ENCODE measurements at places on chromosomes 13 and 19.

- no peak for DNase-seq
Measured at GRCh38 chr13:113887700-113888201, 23.9 kb upstream of the GAS6 start.

GRCh38 chr13:30375265-30375835 lies 46.9 kb upstream of the UBE2L5 start:
- no peak for DNase-seq

- DNase-seq = peak; percentile 52
Measured at GRCh38 chr19:3270902-3271301, 46.4 kb downstream of the CELF5 start.

GRCh38 chr19:28425046-28425931 lies 787.7 kb downstream of the UQCRFS1 start:
- DNase-seq = no peak

DNA sequence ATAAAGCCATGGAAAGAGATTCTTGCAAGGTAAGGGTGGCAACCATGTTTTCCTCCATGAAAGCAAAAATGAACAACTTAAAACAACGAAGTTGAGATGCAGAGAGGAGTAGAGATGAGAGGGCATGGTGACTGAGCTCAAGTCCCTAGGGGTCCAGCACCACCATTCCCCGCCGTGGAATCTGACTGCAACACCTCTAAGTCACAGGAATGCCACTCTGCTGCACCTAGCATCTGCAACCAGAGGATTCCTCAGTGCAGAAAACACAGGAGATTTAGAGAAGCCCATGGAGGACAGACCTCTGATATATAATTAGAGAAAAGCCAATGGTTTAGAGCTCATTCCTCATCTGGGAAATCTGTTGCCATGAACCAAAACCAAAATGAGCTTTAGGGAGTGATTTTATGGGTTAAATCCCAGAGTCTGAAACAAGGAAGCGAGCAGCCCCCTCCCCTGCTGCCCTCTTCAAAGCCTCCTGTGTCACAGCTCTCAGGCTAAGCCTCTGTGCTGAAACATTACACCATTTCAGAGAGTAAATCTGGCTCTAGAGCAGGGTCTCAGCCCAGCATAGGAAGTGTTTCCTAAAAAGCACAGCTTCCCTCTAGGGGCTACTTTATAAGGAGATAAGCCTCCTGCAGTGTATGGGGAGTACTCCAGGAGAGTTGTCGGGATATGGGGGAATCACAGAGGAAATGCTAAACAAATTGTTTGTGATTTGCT lies 1043.6 kb downstream of the UQCRFS1 start:
- no peak for DNase-seq

- DNase-seq = peak; percentile 1
Measured at GRCh38 chr13:86946734-86947133, 724.4 kb upstream of the SLITRK5 start.

GRCh38 chr19:54094426-54095000 lies 6.1 kb downstream of the OSCAR start:
- no peak for DNase-seq

GRCh38 chr13:94799299-94799698 lies 87.0 kb upstream of the SOX21 start:
- no peak for DNase-seq

DNA sequence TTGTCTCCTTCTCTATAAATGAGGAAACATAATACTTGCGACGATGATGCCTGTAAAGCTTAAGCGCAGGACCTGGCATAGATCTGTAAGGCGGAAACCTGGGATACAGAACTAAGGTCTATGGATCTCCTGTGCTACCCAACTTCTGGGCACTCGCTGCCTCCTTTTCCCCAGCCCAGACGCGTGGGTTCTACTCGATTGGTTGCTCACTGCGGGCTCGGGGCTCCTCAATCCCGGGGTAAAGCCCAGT lies 615 bp upstream of the PSMC4 start:
- DNase-seq = peak; percentile 70

GRCh38 chr13:44810061-44810840 lies 179.0 kb downstream of the NUFIP1 start:
- DNase-seq = no peak

DNA sequence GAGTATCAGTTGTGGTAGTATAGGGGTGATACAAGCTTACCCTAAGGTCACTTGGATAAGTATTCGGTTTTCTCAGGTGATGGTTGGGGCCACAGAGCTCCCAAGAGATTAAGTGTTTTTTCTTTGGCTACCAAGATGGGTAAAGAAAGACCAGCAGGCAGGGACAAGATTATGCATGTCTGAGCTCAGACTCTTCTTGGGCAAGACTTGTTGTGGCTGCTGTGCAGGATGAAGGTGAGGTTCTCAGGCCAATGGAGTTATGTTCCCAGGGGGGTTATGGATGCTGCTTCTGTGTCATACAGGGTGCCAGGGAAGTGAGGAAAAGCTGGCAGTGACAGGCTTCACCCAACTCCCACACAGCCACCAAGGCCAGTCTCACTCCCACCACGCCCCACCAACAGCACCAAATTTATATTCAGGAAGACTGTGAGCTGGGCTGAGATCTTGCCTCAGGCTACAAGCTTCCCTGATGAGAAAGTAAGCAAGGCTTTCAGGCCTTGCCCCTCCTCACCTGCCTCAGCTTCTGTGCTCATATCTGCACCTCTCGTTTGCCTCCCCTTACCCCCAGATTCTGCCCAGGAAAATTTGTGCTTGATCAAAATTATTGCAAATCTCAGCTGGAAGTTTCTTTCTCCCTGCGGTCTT lies 511.8 kb upstream of the SLITRK1 start:
- DNase-seq = no peak

GRCh38 chr13:50277127-50277526 lies 261.9 kb downstream of the KCNRG start:
- DNase-seq = no peak

DNA sequence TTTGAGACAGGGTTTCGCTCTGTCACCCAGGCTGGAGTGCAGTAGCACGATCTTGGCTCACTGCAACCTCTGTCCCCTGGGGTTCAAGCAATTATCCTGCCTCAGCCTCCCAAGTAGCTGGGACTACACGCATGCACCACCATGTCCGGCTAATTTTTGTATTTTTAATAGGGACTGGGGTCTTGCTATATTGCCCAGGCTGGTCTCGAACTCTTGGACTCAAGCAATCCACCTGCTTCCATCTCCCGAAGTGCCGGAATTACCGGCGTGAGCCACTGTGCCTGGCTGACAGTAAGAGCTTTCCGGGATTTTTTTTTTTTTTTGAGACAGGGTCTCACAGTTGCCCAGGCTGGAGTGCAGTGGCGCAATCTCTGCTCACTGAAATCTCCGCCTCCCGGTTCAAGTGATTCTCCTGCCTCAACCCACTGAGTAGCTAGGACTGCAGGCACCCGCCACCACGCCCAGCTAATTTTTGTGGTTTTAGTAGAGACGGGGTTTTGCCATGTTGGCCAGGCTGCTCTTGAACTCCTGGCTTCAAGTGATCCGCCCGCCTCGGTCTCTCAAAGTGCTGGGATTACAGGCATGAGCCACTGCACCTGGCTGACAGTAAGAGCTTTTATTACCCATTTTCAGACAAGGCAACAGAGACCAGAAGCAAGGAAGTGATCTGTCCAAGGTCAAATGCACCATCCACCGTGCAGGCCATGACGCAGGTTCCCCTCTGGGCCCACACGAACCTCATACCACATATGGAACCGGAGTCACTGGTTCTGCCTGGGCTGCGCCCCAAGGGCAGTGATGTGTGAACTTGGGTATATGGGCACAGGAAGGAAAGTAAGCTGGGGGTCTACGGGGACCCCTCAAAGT lies 21.0 kb downstream of the RFX1 start:
- peak; percentile 34 for DNase-seq

DNA sequence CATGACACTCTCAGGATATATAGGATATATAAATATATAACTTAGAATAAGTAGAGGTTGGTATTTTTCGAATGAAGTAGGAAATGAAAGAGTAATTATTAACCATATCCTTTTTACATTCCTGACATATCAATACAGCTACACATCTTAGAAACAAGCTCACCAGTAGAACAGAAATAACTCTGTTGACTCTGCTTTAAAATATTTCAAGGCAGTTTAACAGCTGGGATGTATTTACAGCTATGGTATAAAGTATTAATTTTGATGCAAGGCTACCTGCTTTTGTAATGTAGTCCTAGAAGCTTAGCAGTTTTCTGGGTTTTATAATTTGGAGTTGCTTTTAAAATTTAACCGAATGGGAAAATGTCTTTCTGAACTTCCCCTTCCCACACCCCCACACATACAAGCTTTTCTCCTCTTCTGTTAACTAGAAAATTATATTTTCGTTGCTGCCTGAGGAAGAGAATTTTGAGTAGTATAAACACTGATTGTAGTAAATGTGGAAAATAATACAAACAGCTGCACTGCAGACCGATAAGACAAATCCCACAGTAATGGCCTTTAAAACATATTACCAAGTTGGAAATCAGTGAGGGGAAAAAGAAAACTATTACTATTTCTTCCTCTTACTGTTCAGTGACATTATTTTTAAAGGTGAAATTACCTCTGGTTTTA lies 147.7 kb downstream of the GGACT start:
- no peak for DNase-seq

DNA sequence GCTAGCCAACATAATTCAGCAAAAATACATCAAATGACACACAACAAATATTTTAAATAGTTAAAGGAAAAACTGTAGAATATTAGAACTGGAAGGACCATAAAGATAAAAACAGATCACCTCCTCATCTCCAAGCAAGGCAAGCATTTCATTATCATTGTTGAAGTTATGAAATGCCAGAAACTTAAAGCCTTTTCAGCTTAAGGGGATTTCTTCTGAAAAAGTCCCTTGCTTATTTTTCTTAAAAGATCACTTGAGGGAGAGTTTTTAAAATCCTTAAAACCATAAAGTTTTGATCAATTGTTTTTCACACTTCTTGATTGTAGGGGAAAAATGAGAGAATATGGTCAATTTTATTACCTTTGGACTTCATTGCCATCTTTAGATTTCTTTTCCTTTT lies 37.4 kb downstream of the FLT1 start:
- no peak for DNase-seq

DNA sequence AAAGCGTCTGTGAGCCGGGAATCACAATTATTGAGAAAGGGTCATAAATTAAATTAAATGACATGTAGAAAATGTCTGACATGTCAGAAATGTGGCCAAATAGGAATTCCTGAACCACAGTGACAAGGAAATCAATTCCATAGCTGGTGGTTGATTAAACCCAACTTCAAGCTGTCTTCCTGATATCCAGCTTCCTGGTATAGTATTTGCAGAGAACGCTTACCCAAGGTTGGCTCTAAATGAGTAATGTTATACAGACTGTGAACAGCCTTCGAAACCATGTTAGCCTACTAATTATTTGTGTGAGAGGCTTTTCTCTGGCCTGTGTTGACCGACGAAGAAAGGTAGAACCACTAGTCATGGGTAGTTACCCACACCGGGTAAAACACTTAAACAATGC lies 347.2 kb downstream of the RFC3 start:
- no peak for DNase-seq

DNA sequence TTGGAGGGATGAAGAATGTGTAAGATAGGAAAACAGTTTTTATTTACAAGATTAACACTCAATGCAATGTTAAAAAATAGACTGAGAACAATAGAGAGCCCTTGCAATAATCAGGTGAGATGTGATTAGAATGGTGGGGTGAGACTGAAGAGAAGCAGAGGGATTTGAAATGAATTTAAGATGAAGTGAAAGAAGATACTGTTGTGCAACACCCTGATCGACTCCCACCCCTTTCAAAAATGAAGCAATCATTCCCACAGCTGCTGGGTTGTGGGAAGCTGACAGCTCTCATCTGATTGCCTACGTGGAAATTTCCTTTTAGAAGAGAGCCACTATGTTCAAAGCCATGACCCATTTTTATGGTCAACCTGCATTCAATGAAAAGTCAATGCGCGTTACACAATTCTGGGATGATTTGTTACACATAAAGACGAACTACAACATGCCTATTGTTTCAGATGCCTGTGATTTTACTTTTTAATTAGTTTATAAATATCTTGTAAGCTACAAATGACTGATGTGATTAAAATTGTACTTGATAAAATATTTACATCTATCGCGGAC lies 1374.8 kb downstream of the PCDH9 start:
- DNase-seq = no peak

GRCh38 chr13:48159401-48159800 lies 64.5 kb upstream of the MED4 start:
- DNase-seq = no peak

DNA sequence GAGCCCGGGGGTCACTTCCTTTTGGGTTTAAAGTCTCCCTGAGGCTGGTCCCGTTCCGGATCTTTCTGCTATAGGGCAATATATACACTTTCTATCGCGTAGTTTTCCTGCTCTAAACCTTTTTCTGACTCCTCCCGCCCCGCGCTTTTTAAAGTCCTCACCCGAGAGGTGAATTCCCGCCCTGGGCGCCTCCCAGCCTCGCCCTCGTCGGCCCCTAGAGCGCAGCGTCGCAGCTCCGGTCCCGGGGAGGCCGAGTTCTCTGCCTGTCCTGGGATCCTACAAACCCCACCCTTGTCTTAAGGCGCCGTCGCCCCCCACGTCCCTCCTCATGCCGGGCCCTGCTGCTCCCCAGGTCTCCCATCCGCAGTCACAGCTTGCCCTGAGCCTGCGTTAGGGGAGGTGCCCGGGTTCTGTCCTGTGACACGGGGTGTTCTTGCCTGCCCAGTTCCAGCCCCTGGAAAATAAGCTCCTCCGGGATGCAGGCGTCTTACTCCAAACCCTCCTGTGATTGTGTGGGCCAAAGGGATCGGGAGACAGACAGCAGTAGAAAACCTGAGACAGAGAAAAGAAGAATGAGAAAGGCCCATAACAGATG lies 491 bp downstream of the ZNF525 start:
- DNase-seq = peak; percentile 49

GRCh38 chr19:38737921-38738737 lies 6.1 kb downstream of the CAPN12 start:
- no peak for DNase-seq

GRCh38 chr13:30936971-30937370 lies 4.5 kb downstream of the TEX26 start:
- DNase-seq = no peak

GRCh38 chr19:30153326-30154210 lies 211.5 kb downstream of the URI1 start:
- no peak for DNase-seq

DNA sequence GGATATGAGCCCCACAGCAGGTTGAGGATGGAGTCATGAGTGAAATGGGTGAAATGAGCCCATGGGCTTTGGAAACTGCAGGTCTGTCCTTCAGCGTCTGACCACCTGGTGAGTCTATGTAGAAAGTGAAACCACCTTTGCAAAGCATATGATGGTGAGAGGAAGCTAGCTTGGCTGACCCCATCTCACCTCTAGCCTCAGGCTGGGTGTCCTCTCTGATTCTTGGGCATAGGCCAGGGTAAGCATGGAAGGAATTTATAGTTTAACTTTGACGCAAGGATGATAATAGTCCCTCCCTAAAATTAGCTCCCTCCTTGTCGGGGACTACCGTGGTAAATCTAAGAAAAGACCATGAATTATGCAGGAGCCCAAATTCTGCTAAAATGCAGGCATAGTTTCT lies 16.8 kb upstream of the PSG9 start:
- no peak for DNase-seq

GRCh38 chr19:51535535-51535934 lies 4.1 kb upstream of the SIGLEC6 start:
- DNase-seq = no peak
